ENCODE measurements at places on chromosomes 3 and 15.

DNA sequence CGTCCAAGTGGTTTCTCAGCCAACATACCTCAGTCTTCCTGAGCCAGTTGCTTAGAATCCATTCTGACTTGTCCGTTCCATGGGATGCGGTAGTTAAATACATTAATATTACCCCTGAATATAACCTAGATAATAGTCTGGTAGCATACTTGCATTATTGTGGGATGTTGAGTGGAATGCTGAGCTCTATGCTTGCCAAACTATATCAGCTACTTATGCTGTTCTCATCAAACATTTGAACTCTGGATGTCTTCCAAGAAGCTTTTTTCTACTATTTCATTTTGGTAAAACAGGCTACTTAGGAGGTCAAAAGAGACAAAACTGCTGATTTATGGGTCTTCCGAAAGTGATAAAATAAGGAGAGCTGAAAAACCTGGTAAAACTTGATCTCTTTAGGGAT lies 429.5 kb downstream of the NAALADL2 start:
- DNase-seq = no peak

- DNase-seq = no peak
These were observed 80.2 kb downstream of the CHCHD6 start for GRCh38 chr3:126784254-126784653.

DNA sequence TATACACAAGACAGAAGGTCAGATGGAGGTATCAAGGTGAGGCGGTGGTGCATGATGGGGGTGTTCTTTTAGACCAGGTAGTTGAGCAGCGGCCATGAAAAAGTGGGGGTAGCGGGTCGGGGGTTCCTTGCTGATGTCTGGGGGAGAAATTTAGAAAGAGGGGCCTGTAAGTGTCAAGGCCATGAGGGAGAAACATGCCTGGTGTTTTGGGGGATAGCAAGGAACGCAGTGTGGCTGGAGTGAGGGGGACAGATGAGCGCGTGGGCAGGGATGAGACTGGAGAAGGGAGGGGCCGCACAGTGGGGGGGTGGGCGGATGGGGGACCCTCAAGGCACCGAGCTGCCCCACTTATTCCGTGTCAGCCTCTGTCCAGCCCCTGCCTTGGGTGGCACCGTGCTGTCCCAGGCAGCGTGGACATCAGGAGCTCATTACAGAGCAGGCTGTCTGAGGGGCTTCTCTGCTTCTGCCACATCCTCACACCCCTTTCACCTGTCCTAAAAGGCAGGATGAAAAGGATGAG lies 143.3 kb downstream of the SMAD6 start:
- DNase-seq = no peak

GRCh38 chr15:101250873-101251829 lies 697 bp downstream of the CHSY1 start:
- no peak for DNase-seq

DNA sequence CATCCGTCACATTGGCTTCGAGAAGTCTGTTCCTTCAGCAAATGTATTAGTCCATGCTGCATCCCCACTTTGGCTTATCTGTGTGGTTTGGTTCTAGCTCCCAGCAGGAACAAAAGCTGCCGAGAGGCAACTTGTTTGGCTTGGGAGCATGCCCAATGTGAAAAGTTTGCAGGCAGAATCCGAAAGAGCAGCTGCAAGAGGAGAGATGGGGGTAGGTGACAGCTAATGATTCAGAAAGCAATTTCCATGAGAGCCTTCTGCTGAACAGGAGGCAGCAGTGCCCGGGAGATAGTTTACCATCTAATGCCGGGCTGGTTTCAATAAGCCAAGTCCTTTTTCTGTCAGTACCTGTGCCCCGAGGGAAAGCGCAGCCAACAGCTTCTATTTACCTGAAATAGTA lies 60.2 kb downstream of the GRM7 start:
- no peak for DNase-seq

DNA sequence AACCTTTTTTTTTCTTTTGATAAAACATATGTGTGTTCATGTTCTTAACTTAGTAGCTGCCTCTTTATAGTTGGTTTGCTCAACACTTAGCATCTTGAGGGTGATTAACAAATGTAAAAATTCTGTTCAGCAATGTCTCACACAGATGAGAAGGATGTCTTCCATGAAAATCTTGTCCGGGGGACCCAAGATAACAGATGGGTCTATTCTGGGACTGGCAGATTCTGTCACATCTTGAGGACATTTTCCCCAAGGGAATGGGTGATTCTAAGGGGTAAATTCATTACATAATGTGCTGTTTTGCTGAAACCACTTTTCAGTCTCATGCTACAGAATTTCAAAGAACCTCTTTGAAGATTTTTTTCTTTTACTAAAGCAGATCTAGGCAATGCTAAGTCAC lies 342.2 kb downstream of the IGSF11 start:
- DNase-seq = no peak

GRCh38 chr3:113285741-113286140 lies 74.4 kb downstream of the BOC start:
- DNase-seq = no peak

DNA sequence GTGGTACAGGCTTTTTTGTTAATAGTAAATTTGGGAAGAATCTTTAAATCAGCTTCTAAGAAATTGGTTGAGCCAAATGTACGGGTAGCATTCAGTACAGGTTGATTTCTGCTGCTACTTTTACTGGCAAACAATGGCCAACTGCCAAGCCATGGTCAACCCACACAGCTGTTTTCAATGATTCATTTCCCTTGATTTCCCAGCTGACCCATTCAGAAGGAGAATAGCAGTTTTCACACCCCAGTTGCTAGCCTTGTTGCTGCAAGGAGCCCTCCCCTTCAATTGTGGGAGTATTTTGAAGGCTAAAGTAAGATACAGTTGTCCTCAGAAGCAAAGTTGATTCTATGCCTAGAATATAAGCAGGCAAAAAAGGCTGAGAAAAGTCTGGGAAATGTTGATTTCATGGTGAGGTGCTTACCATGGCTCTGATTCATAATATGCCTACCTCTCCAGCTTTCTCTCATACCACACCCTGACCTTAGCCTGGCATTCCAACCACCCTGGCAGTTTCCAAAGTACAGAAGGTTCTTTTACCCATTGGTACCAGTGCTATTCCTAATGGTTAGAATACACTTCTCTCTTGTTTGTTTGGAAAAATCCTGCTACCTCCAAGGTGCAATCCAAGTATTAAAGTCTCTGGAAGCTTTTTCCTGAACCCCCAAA lies 320.3 kb upstream of the TGFBR2 start:
- peak; percentile 76 for DNase-seq

- no peak for DNase-seq
These were observed 105.2 kb upstream of the EPHA3 start for GRCh38 chr3:89002191-89002590.

DNA sequence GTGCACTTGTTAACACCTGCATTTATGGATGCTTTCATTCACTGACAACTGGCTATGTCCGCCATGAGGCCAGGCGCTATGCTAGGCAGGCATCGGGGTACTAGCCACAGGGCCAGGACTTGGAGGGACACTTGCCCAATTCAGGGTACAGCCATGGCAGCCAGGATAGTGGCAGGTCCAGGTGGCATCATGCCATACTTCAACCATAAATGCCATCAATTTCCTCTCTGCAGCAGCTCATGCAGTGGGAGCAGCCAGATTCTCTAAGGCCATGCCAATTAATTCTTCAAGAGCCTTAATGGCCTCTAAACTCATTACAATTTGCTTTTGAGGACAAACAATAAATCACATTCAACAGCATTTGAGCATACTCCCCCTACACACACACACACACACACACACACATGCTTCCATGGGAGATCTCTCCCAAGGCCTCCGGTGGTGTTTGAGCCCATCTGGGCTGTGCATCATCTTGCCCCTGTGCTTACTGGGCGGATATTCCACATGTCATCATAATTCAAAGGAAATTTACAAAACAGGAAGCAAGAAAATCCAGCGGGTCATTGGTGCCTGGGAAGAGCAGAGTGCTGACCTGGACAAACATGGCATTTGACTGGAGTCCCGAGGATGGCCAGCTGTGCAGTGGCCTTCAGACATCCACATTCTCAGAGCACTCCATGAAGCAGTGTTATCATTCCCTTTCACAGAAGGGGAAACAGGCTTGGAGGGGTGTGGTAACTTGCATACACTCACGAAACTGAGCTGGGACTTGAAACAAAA lies 109.1 kb downstream of the IQSEC1 start:
- peak; percentile 27 for DNase-seq

Data from GM04503 (cell line).